ENCODE measurements at places on chromosomes 7 and 10.

DNA sequence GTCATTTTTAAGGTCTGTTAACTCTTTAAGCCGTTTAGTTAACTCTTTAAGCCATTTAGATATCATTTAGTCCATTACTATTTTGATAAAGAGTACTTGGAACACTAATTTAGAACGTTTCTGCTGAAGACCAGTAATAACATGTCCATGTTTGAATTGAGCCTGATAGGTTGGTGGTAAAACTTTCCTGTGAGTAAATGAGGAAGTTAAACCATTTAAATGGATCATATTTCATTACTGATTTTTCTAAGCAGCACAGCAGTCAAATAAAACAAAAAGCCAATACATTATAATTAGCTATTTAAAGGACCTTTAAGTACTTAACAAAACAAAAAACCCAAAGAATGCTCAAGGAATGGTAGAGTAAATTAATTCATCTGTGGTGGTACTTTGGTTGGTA is 29.4 kb downstream of the PHTF2 start:
- DNase-seq, result no peak

DNA sequence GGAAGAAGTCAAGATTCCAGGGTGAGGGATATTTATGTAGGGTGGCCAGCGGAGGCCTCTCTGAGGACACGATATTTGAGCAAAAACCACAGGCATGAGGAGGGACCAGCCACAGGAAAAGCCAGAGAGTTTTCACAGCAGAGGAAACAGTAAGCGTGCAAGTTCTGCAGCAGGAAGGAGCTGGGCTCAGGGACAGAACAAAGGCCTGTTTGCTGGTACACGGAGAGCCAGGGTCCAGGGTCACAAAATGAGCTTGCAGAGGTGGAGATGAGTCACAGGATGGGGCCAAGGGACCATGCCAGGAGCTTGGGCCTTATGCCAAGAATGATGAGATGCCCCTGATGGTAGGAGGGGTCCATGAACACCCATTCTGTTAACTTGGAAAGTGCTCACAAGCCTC is 283.5 kb downstream of the PLXNA4 start:
- DNase-seq, result no peak

GRCh38 chr10:72094574-72094973 is 6.2 kb upstream of the SPOCK2 start:
- DNase-seq, result no peak

DNA sequence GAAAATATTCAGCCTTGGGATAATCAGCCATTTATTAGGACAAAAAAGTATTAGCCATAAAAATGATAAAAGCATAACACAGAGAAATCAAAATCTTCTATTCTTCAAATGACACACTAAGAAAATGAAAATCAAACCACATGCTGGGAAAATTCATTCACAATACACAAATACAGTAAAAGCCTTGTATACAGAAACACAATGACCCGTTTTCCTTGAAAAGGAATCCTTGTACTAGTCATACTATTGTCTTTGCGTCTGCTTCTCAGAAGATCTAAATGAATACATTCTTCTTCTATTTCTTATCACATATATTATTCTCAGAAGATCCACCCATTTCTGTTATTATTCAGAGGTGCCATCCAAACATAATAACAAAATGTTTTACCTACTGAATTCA is 749.1 kb downstream of the CNTNAP2 start:
- no peak for DNase-seq

DNA sequence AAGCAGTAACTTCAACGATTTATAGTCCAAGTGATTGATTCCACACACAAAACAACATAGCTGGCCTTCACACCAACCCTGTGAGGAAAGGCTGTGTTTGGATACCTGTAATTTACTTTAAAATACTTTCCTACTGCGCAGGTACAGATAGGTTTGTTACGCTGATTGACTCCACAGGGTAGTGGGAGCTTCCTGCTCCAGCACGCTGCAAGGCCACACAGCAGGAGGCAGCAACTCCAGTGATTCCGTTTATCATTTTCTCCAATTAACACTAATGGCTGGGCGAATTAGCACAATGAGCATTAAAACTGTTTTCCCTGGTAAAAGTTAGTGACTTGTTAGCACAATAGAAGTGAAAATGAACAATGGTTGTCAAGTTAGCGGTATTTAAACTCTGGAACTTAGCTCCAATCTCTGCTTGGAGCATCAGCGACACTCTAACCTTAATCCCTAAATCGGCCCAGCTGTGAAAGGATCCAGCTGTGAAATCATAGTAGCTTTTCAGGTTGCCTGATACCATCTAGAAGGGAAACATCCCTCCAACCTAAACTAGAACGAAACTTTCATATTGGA is 959 bp downstream of the DCLRE1C start:
- DNase-seq, result no peak

- no peak for DNase-seq
Measured at GRCh38 chr7:28068811-28069216, 111.8 kb downstream of the JAZF1 start.

DNA sequence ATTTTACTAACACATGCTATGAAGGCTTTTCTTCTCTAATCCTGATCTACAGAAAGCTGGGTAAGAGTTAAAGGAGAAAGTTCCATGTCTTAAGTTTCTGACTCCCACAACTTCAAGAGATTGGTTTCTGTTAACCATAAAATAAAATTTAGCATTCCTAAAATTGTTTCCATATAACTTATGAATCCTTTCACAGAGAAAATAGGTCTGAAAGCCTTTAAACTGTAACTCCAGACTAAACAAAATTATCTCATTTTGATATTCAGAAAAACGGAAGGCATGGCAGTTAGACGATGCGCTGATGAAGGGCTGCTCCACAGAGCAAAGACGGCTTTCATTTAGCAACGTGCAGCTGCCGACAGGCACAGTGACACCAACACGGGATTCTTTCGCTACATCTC is 133.3 kb downstream of the SLC25A13 start:
- DNase-seq, result no peak

DNA sequence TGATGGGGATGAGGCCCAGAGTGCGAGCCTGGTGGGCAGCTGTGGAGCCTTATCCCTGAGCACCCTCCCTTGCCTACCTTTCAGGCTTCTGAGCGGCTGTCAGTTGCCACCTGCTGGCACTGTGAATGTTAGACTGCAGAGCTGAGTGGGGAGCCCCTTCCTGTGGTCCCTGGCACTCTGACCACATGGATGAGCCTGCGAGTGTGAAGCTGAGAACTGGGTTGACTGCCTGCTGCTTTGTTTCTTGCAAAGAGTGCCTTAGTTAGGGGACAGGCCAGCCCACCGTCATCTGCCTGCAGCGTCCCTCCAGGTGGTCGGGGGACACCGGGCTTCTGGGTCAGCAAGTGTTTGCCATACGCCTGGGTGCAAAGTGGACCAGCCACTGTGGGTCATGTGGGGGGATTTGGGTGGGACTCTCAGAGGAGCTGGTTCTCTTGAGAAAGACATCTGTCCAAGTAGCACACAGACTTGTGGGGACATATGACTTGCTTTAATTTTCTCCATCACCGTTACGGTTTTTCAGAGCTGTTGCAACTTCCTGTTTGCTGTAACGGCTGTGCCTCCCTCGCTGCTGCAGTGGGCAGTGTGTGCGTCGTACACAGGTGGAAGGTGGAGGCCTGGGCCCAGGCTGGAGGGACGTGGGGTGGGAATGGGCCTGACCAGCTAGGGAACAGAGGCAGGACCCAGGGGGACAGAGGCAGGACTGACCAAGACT is 13.7 kb downstream of the INPP5A start:
- no peak for DNase-seq

GRCh38 chr7:94276795-94277194 is 117.9 kb upstream of the COL1A2 start:
- DNase-seq, result no peak

DNA sequence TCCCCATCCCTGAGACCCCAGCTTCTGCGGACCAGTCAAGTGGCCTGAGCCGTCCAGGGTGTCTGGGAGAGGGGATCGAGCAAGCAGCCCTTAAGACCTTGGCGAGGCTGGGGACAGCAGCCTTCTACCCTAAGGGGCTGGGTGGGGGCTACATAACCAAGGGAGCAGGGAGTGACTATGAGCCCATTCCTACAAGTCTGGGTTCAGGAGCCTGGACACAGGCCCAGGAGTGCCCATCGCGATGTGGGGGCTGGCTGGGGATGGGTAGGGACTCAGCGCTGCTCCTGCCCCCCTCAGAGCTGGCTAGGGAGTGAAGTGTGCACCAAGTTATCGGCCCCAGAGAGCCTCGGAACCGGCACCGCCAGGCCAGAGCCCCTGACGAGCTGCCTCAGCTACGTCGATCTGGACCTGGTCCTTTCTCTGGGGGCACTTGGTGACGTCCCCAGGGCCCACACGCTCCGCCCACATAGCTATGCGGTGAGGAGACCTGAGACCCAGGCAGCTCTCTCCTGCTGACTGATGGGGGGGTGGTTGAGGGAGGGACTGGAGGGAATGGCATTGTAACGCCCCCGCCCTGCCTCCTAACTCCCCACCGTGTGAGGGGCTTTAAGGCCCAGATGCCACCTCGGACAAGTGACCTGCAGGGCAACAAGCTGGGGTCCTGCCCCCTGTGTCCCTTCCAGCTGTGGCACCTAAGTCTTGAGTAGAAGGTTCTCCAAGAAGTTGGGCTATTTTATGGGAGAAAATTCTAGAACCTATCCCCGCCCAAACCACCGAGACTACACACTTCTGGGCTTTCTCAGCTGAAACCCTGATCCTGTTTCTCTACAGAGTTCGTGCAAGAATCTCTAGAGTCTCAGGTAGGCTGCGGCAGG is 2.5 kb downstream of the SAP25 start:
- DNase-seq, result no peak

GRCh38 chr7:158588085-158588877 is 658 bp upstream of the PTPRN2 start:
- DNase-seq, result no peak

DNA sequence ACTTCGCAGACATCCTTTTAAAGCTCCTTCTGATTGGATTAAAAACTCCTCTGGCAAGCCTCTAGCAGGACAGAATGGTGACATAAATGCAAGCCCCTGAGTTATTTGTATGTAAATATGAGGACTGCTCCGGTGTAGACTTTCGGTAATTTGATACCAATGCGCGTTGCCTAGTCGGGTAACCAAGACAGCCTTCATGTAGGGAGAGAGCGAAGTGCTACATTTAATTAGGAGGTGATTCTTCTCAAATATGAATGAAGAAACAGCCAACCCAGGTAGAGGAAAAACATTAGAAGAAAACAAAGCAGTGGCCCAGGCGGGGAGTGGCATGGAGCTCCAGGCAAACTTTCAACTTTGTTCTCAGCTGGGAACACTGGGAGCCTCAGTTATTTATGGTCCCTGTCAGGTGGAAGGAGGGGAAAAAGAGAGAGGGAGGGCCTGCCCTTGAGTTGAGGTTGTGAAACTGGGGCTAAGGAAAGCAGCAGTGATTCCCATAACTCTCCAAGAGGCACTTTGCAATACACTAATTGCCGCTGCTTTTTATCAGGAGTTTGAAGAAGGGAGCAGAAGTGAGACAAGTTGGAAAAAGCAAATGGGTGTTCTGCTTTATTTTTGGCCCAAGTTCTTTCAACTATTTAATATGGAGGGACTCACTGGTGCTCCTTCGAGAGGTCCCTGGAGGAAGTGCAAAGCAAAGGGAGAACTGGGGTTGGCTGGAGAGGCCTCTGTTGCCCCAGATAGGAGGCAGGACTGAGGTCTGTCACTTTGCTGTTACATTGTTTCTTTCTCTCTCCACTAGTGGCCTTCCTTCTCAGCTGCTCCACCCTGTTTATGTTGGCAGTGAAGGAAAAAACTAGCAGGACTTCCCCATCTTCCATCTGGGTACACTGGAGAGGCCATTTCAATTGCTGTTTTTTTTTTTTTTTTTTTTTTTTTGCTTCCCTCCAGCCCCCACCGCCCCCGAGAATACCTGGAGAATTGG is 234.6 kb upstream of the CCDC6 start:
- DNase-seq, result no peak

DNA sequence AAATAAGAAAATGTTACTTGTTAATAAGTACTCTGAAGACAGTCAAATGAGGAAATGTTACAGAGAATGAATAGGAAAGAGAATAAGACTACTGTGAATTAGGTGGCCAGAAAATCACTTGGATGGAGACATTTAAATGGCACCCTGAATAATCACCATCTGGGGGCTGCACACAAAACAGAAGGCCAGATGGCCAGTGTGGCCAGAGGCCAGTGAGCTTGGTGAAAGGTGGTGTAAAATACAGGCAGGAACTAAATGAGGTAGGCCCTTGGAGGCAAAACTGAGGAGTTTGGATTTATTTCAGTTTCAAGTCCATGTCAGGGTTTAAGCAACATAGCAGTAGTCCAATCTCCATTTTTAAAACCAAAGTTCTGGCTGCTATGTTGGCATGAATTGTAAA is 126.7 kb downstream of the TSPAN12 start:
- DNase-seq, result no peak

DNA sequence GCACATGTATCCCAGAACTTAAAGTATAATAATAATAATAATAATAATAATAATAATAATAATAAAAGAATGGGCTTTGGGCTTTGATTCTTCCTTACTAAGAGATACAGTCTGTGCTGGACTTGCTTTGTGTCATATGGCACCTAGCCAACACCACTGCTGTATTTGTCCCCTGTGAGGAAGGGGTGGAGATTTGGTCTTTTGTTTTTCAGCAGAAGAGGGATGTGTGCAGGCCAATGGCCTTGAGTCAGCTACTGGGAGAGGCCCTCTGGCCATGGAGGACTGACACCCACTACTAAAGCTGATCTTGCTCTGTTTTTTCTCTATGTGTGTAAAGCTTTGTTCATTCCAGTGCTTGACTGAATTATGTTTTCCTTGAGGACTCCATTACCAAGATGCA is 573.0 kb upstream of the PCDH15 start:
- DNase-seq, result no peak

DNA sequence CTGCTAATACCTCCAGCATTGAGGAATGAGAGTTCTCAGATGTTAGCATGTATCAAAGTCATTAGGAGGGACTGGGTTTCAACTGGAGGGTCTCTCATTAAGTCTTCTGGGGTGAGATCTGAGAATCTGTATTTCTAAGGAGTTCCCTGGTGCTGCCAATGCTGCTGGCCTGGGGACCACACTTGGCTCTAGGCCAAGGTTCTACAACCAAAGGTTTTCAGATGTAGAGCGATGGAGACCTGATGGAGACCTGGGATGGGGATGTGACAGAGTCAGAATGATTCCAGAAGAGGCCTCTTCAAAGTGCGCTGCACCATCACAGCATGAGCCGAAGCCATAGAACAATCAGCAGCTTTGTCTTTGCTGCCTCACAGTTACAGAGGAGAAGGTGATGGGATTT is 27.2 kb downstream of the ST8SIA6 start:
- no peak for DNase-seq

GRCh38 chr7:23938937-23939552 is 229.0 kb downstream of the STK31 start:
- no peak for DNase-seq
